Spleen (tissue), 13 donors: ENCODE measurements at places on chromosomes 11 and 22. TPM values are rescaled to one million over a fixed set of nuclear protein-coding genes. Genes with fewer than 3 reads are reported as not detected.

OTOG gene
- not detected for polyA plus RNA-seq

KCNC1 gene
- not detected for polyA plus RNA-seq

PANX3 gene
- not detected for polyA plus RNA-seq

KDM4E gene
- not detected for polyA plus RNA-seq

MYBPC3 gene
- polyA plus RNA-seq: 1.4 TPM

ZP1 gene
- polyA plus RNA-seq: not detected

FBXO3 gene
- 15.9 TPM for polyA plus RNA-seq

FGF3 gene
- not detected for polyA plus RNA-seq

SHANK3 gene
- polyA plus RNA-seq: 9.9 TPM

VWA5A gene
- 6.7 TPM for polyA plus RNA-seq

DEAF1 gene
- 25.1 TPM for polyA plus RNA-seq

SCO2 gene
- 12.7 TPM for polyA plus RNA-seq

IFITM10 gene
- polyA plus RNA-seq: 2.4 TPM

LAYN gene
- polyA plus RNA-seq: 4.3 TPM

FREY1 gene
- polyA plus RNA-seq: 0.13 TPM

- DNase-seq: no peak
- no peak overlapping the region for H3K27ac ChIP-seq
- H3K4me1 ChIP-seq: no peaks in the 10 kb centered on the region
- no peaks in the 10 kb centered on the region for H3K36me3 ChIP-seq
Measured at GRCh38 chr22:48015701-48016100, 1253.3 kb downstream of the TBC1D22A start.

GRCh38 chr11:103928802-103929161 lies 107.7 kb upstream of the DDI1 start:
- H3K27me3 ChIP-seq: no peaks in the 10 kb centered on the region
- no peaks in the 10 kb centered on the region for H3K36me3 ChIP-seq
- H3K27ac ChIP-seq: no peak overlapping the region
- H3K4me1 ChIP-seq: no peaks in the 10 kb centered on the region

- H3K27ac ChIP-seq: no peak overlapping the region
- DNase-seq: no peak
- no peak overlapping the region for H3K4me3 ChIP-seq
- H3K27me3 ChIP-seq: no peaks in the 10 kb centered on the region
Measured at GRCh38 chr11:134625631-134626030, 213.6 kb upstream of the B3GAT1 start.

DNA sequence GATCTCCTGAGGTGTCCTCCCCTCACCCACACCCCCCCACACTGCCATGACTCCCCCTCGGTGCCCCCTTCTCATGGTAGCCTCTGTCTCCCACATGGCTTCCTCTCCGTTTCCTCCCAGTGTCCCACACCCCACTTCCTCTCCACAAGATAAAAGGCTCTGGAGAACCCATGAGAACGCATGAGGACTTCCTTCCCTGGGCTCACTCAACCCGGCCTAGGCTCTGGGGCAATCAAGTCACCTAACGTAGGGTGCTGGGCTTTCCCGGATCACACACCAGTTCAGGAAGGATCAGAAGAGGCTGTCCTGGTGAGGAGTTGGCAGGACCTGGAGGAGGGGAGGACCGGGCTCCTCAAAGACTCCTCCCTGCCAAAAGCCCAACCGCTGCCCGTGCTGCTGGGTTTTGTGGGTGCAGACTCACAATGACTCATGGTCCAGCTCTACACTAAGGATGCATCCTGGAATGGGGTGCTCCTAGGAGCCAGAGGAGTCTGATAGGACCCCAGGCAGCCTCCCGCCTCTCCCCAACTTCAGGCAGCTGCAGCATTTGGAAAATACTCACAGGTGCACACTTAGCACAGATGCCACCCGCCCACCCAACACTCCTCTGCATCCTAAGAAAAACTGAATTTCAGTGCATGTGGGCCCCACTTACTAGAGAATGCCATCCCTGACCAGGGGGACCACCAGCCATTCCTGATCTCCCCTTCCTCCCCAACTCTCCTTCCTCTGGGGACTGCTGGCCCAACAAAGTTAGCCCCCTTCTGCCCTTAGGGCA lies 21.0 kb downstream of the SLC22A12 start:
- no peaks in the 10 kb centered on the region for H3K36me3 ChIP-seq
- no peak overlapping the region for H3K27ac ChIP-seq
- H3K4me1 ChIP-seq: no peaks in the 10 kb centered on the region
- H3K4me3 ChIP-seq: no peak overlapping the region
- DNase-seq: no peak
- no peaks in the 10 kb centered on the region for H3K27me3 ChIP-seq

GRCh38 chr11:2002042-2002776 lies 4.6 kb upstream of the H19 start:
- no peaks in the 10 kb centered on the region for H3K4me1 ChIP-seq
- no peak overlapping the region for H3K4me3 ChIP-seq
- no peak overlapping the region for H3K27ac ChIP-seq
- no peaks in the 10 kb centered on the region for H3K27me3 ChIP-seq

- no peaks in the 10 kb centered on the region for H3K36me3 ChIP-seq
- DNase-seq: no peak
- H3K27me3 ChIP-seq: no peaks in the 10 kb centered on the region
- peaks cover 19% of the 10 kb centered on the region for H3K4me1 ChIP-seq
Measured at GRCh38 chr11:132126973-132127899, 756.8 kb downstream of the NTM start.

GRCh38 chr11:18523084-18523483 lies 3.7 kb downstream of the TSG101 start:
- no peak overlapping the region for H3K27ac ChIP-seq
- H3K4me3 ChIP-seq: no peak overlapping the region
- H3K36me3 ChIP-seq: peaks cover 38% of the 10 kb centered on the region
- DNase-seq: no peak
- no peaks in the 10 kb centered on the region for H3K27me3 ChIP-seq
- H3K4me1 ChIP-seq: peaks cover 52% of the 10 kb centered on the region

GRCh38 chr22:36926309-36926708 lies 12.9 kb downstream of the CSF2RB start:
- peaks cover 13% of the 10 kb centered on the region for H3K36me3 ChIP-seq
- DNase-seq: no peak

DNA sequence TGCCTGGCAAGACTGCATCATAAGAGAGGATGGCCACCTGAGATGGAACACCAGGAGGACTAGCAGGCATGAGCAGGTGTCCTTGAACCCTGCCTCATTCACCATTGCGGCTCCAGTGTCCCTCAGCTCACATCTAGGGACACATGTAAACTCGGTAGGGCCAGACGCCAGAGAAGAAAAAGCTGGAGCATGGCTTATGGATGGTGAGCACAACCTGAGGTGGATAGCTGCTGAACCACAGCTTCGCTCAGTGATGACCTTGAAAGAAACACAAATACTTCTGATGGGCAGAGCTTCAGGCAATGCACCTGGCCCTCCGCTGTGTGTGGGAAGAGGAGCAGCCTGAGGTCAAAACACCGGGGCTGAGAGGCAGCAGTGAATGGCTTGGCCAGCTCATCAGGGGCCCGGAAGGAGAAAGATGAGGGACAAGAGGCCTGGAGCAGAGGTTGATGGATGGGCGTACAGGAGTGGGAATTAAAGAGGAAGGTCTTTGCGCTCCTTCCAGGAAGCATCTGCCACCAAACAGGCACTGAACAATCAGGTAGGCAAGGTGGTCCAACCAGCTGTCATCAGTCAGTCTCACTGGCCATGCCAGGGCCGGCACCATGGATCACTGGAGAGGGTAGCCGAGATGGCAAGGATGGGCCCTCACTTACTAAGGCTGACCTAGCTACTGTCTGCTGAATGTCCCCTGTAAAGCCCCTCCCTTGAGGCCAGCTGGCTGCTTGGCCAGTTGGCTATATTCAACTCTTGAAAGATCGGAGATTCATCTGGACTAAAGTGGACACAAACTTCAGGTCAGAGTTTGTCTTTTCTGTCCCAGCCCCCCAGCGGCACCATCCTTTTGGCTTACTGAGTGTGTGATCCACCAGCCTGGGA lies 89.7 kb downstream of the MYEOV start:
- no peak overlapping the region for H3K27ac ChIP-seq
- H3K36me3 ChIP-seq: no peaks in the 10 kb centered on the region
- peak; percentile 52 for DNase-seq
- no peak overlapping the region for H3K4me3 ChIP-seq
- H3K27me3 ChIP-seq: no peaks in the 10 kb centered on the region

DNA sequence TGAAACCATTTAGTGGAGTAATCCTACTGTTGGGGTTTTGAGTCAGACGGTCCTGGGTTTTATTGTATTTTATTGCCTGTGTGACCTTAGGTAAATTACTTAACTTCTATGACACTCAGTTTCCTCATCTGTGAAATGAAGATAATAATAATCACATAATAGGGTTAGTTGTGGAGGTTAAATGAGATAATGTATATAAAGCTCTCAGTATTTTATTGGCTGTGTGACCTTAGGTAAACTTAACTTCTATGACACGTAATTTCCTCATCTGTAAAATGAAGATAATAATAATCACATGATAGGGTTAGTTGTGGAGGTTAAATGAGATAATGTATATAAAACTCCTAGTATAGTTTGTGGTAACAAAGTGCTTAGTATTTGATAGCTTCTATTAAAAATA lies 13.2 kb downstream of the BARX2 start:
- no peak overlapping the region for H3K27ac ChIP-seq
- no peak overlapping the region for H3K4me3 ChIP-seq
- H3K36me3 ChIP-seq: no peaks in the 10 kb centered on the region
- H3K27me3 ChIP-seq: no peaks in the 10 kb centered on the region
- H3K4me1 ChIP-seq: no peaks in the 10 kb centered on the region

GRCh38 chr11:123977731-123978347 lies at the start of gene OR10S1:
Gene OR10S1 (minus strand): TSS chr11:123977781. CDS start chr11:123977664, 117 bp downstream.
- no peaks in the 10 kb centered on the region for H3K4me1 ChIP-seq
- DNase-seq: no peak
- H3K27me3 ChIP-seq: no peaks in the 10 kb centered on the region
- H3K27ac ChIP-seq: no peak within 1 kb of the TSS
- H3K4me3 ChIP-seq: no peak within 1 kb of the TSS

DNA sequence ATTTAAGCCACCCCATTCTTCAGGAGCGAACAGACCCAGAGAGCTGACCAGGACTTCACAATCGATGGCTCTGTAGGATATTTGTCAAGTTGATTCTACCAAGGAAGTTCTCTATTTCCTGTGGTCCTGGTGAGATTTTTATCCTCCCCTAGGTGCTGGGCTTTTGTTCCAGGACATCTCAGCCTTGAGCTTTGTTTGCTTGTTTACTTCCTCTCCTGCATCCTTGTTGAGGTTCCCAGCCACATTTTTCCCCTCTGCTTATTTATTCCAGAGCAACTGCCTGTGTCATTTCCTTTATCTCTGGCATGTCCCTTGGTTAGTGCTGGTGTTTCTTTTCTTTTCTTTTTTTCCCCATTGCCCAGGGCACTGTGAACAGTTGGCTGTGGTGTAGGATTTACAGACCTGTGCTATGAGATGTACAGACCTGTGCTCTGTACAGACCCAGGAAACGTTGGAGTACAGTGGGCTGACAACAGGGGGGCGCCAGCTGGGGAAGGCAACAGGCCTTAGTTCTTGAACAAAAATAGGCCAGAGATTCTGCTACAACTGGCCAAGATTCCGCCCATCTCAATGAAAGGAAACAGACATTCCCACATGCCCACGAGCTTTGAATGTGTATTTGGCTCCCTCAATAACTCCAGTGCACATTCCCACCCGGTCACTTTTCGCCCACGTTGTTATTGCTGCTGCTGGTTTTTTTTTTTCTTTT lies 235.9 kb upstream of the DDI1 start:
- H3K4me3 ChIP-seq: no peak overlapping the region
- no peak for DNase-seq
- no peaks in the 10 kb centered on the region for H3K27me3 ChIP-seq
- H3K27ac ChIP-seq: no peak overlapping the region

- no peaks in the 10 kb centered on the region for H3K27me3 ChIP-seq
- no peaks in the 10 kb centered on the region for H3K4me1 ChIP-seq
- no peaks in the 10 kb centered on the region for H3K36me3 ChIP-seq
- H3K4me3 ChIP-seq: no peak overlapping the region
Measured at GRCh38 chr22:48173061-48173772, 1410.8 kb downstream of the TBC1D22A start.

DNA sequence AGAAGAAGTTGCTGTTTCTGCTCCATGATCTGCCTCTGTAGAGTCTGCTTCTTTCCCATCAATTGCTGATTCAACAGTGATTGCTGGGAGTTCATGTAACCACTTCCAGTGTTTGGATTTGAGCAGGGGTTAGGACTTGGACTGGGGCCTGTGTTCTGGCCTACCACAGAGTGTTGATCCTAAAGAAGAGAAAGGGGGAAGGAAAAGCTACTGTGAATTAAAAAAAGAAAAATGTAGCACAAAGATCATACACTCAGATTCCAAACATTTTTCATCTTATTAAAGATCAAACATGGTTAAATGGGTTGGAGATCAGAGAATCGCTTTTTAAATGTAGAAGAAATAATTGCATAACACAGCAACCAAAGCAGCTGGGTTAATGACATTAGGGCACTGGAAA lies 67.6 kb upstream of the MTMR2 start:
- no peak overlapping the region for H3K27ac ChIP-seq
- H3K36me3 ChIP-seq: no peaks in the 10 kb centered on the region
- no peaks in the 10 kb centered on the region for H3K4me1 ChIP-seq
- no peak overlapping the region for H3K4me3 ChIP-seq
- no peak for DNase-seq

DNA sequence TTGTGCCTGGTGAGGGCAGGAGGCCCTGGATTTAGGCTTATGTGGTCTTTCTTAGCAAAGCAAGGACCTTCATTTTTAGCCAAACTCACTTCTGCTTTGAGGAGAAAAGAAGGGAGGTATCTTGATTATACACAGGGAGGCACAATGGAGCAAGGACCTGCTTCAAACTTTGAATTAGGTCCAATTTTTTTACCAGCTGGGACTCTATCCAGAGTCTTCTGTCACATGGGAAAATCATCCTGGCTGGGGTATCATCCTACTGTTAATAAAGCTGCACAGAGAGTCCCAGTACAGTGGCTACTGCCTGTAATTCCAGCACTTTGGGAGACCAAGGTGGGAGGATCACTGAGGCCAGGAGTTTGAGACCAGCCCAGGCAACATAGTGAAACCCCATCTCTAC lies 87.8 kb downstream of the CWC15 start:
- no peaks in the 10 kb centered on the region for H3K27me3 ChIP-seq
- no peaks in the 10 kb centered on the region for H3K36me3 ChIP-seq
- no peaks in the 10 kb centered on the region for H3K4me1 ChIP-seq
- no peak overlapping the region for H3K4me3 ChIP-seq

- no peaks in the 10 kb centered on the region for H3K4me1 ChIP-seq
- no peak overlapping the region for H3K4me3 ChIP-seq
- DNase-seq: peak; percentile 46
- no peaks in the 10 kb centered on the region for H3K36me3 ChIP-seq
Measured at GRCh38 chr11:2256293-2256913, 14.0 kb downstream of the ASCL2 start.

- no peak overlapping the region for H3K27ac ChIP-seq
- no peak for DNase-seq
- H3K27me3 ChIP-seq: no peaks in the 10 kb centered on the region
Measured at GRCh38 chr11:83542861-83543260, 256.7 kb upstream of the CCDC90B start.

GRCh38 chr22:19527321-19527721 lies 3.1 kb upstream of the CLDN5 start:
- peaks cover 7% of the 10 kb centered on the region for H3K27me3 ChIP-seq
- H3K4me1 ChIP-seq: peaks cover 31% of the 10 kb centered on the region
- DNase-seq: peak; percentile 56
- peak overlapping the region; percentile 36 for H3K27ac ChIP-seq
